ENCODE measurements at places on chromosomes 13 and 19.

DNA sequence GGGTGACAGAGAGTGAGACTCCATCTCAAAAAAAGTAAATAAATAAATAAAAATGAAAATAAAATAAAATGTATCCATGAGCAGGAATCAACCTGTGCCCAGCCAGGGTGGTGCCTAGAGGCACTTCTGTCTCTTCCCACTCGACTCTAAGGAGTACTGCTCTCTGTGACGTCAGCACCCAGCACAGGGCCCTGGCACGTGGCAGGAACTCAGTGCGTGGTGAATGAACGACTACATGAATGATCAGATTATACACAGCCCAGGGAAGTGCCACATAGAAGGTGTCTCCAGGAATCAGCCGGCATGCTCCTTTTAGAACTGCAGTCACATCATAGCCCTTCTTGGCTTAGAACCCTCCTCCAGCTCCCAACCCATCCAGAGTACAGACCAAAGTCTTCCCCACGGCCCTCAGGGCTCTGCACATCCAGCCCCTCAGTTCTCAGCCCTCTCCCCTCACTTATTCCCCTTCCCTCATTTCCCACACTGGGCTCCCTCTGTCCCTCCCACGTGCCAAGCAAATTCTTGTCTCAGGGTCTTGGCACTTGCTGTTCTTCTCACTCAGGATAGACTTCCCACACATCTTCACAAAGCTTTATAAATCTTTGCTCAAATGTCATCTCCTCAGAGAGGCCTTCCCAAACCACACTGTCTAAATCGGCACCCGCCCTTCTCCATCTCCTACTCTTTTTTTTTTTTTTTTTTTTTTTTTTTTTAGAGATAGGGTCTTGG is 4.2 kb downstream of the CLIP3 start:
- DNase-seq = no peak

GRCh38 chr13:96299235-96299634 is 209.3 kb downstream of the HS6ST3 start:
- DNase-seq = no peak

DNA sequence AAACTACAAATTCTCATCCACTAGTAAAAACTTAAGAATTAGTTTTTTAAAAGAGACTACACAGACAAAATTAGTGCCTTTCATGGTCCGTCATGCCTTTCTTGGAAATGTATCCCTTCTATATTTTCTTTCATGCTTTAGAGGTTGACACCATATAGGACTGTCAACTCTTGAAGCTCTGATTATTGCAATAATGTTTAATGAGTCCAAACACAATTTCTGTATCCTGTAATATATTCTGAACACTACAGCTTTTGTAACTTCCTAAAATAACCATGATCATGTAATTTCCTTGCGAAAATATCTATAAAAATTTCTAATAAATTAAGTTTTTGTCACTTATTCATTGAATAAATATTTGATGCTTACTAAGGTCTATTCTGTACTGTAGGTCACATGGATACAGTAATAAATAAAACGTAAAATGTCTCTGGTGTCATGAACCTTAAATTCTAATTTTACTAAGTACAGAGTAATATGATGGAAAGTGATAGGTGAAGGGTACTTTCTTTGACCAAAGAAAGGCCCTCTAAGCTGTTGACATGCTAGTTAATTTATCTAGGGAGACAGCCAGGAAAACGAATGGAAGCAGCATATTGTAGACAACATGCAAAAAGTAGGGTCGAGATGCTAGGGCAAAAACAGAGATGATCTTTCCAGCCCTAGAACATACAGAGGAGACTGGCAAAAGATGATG is 687.3 kb upstream of the PCDH9 start:
- no peak for DNase-seq

DNA sequence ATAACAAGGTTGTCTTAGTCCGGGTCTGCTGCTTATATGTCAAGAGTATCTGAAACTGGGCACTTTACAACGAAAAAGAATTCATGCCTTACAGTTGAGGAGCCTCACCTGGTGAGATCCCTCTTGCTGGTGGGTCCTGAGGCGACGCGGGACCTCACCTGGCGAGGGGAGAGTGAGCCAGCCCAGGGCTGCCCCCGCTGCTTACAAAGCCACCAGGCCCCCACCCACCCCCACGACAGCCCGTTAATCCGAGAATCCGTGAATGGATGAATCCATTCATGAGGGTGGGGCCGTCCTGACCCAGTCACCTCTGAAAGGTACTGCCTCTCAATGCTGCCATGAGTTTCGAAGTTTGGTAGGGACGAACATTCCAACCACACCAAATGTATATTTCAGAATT is 54.0 kb upstream of the F7 start:
- DNase-seq = no peak

DNA sequence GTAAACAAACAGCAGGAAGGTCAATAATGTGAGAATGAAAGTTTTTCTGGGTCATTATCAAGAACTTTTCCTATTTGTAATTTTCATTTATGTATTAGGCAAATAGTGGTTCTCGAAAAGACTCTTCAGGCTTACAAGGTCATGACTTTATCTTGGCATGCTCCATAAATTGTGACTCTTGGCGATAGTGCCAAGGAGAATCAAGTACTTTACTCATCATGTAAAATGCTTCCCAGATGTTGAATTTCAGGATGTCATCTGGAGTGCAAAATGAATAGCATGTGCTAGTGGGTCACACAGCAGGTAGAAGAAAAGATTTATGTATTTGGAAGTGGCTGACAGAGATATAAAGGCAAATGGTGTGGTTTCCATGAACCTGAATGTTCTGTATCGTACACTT is 1492.7 kb upstream of the PCDH20 start:
- no peak for DNase-seq

GRCh38 chr13:57624565-57625435 is 6.7 kb upstream of the PCDH17 start:
- peak; percentile 66 for DNase-seq

DNA sequence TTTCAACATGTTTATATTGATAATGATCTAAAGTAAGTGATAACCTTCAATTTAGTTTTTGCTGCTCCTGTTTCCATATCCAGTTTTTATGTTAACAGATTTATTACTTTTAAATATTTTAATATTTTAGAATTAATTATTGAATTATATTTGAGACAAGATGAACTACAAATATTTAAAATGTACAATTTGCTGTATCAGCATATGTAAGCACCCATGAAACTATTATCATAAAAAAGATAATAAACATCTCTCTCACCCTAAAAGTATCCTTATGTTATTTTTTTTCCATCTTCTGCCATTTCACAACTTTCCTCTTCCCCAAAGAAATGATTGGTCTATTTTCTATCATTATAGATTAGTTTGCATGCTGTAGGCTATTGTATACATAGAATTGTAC is 1426.6 kb upstream of the PRR20A start:
- no peak for DNase-seq

DNA sequence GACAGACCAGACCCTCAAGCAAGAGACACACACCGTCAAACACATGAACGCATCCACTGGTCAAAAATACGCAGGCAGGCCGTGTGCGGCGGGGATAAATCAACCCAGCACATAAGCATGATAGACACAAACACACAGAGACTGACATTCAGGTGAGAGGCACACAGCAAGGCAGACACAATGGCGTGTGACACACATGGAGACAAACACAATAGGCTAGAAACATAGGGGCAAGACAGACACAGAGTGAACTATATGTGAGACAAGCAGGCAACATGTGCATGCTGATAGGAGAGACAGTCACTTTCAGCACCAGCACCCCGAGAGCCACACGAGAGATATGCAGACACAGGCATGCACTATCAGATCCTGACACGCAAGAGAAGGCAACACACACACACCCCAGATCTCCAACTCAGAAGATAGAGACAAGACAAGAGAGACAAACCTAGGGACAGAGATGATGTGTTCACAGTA is 6.9 kb upstream of the JUNB start:
- peak; percentile 26 for DNase-seq

DNA sequence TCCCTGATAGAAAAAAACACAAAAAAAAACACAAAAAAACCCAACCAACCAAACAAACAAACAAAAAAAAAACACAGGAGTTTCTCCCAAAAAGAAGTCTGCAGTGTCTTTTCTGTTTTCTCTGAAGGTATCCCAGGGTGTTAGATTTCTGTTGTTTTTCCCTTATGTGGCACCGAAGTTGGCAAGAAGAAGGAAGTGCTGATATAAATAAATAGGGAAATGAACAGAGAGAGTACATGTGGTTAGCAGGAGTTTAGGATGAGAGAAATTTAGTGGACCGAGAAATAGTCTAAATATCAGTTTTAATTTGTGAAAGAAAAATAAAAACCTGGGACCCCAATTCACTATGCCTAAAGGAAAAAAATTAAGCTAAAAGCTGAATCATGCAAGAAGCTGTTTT is 287.0 kb upstream of the SGCG start:
- DNase-seq = no peak

- peak; percentile 38 for DNase-seq
These were observed 8.8 kb downstream of the SCEL start for GRCh38 chr13:77544355-77544754.

GRCh38 chr19:39328046-39328705 is 7.5 kb upstream of the LRFN1 start:
- peak; percentile 95 for DNase-seq

GRCh38 chr19:35246466-35247092 is 2.2 kb upstream of the LSR start:
- DNase-seq = no peak

DNA sequence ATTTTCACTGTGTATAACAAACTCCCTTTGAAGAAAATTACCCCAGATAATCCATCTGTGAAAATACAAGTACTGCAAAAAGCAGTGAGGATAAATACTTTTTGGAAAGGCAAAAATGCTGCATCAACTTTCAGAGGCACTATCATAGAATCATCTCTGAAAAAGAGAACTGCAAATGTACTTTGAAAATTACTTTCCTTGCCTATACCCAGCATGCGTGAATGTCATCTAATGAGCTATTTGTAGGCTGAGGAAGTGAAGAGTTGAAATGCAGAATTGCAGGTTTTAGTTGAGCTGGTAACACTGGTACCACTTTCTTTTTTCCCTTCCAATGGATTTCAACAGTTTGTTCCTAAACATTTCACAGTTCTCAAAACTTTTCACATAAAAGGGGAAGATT is 196.7 kb downstream of the TBC1D4 start:
- DNase-seq = no peak

DNA sequence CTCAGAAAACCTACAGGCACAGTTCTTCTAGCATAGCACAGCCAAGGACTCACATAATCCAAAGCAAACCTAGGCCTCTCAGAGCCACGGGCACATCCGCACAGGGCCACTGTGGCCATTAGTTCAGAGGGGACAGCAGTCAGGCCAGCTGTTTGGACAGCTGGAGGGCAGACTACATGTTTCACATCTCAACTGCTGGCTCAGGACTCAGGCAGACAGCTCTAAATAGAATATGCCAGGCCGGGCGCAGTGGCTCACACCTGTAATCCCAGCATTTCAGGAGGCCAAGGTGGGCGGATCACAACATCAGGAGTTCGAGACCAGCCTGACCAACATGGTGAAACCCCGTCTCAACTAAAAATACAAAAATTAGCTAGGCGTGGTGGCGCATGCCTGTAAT is 26.8 kb downstream of the SAFB2 start:
- no peak for DNase-seq

GRCh38 chr19:17402982-17403855 is 2.2 kb downstream of the BST2 start:
- peak; percentile 35 for DNase-seq

GRCh38 chr13:30997697-30998096 is 65.2 kb downstream of the TEX26 start:
- no peak for DNase-seq

- peak; percentile 8 for DNase-seq
These were observed 206.1 kb downstream of the SUCLA2 start for GRCh38 chr13:47794963-47795362.

GRCh38 chr13:90293793-90294361 is 1053.6 kb upstream of the MIR17HG start:
- no peak for DNase-seq

GRCh38 chr13:55038230-55038629 is 2009.6 kb downstream of the OLFM4 start:
- DNase-seq = no peak

- no peak for DNase-seq
These were observed 12.7 kb downstream of the LAIR1 start for GRCh38 chr19:54352041-54352440.

- DNase-seq = no peak
These were observed 204.7 kb downstream of the SHISA2 start for GRCh38 chr13:25847145-25847544.

- peak; percentile 60 for DNase-seq
These were observed 331.7 kb downstream of the LIG4 start for GRCh38 chr13:107883561-107884175.

DNA sequence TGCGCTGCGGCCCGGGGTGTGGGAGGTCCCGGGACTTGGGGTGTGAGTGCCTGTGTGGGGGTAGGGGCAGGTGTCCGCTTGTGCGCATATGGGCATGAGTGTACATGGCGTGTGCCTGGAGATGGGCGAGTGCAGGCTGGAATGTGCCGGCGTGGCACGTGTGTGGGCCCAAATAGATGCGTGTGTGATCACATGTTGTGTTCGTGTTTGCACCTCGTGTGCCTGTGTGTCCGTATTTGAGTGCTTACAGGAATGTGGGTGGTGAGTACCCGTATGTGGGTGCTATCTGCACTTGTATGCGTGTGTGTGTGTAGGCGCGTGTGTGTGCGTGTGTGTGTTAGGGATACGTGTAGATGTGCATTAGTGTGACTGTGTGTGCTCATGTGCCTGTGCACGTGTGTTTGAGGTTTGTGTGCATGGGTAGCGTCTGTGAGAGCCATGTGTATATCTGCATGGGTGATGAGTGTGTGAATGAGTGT is 3.4 kb downstream of the ZNF536 start:
- no peak for DNase-seq

Measured in adipocyte (in vitro differentiated cells).